ENCODE measurements at places on chromosomes 16 and 17.

DNA sequence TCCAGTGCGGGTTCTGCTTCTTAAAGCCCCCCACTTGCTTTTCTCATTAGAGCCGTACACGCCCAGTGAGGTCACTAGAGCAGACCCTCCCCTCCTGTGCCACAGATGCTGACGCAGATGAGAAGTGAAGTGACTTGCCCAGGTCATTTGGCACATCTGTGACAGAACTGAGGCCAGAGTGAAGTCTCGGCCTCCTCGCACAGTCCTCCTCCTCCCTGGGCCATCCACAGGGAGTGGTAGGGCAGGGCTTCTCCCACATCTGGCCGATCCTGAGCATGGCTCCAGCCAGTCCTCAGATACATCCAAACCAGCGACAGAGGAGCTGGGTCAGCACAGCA lies 15.3 kb upstream of the TBX2 start:
- DNase-seq = no peak

- DNase-seq = no peak
These were observed 1.4 kb upstream of the WNT3 start for GRCh38 chr17:46819906-46820351.

DNA sequence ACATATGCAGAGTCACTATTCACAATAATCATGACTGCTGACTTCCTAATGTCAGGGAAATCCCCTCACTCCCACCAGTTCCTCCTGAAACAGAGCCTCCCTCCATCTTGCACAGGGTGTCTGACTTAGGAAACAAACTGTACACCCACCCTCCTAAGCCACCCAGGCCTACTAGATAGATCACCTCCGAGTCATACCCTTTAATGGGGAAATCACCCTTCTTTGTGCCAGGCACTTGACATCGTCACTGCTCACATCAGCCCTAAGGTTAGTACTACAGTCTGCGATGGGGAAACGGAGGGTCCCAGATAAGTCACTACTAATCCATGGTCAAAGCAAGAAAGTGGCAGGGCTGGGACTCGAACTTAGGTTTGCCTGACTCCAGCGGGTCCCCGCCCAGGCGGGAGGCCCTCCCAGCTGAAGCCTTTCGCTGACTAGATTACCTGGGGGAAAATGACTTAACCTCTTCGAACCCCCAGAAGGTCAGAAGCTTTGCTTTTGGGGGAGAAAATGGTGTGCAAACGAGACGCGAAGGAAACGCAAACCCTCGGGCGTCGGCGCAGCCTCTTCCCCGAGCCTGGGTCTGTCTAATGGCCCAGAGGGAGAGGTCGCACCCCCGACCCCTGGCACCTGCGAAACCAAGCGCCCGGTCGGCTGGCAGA lies 3.4 kb upstream of the MLLT6 start:
- peak; percentile 100 for DNase-seq

DNA sequence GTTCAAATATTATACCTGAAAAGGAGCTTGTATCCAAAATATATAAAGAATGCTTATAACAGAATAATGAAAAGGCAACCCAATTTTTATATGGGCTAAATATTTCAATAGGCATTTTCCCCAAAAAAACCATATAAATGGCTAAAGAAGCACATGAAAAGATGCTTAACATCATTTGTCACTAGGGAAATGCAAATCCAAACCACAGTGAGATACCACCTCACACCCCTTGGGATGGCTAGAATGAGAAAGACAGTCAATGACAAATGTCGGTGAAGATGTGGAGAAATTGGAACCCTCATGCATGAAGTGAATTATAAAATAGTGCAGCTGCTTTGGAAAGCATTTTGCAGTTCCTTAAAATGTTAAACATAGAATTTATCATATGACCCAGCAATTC lies 3.1 kb downstream of the TNFRSF13B start:
- DNase-seq = no peak

GRCh38 chr17:75813081-75814020 lies 28.7 kb downstream of the UNK start:
- DNase-seq = no peak

DNA sequence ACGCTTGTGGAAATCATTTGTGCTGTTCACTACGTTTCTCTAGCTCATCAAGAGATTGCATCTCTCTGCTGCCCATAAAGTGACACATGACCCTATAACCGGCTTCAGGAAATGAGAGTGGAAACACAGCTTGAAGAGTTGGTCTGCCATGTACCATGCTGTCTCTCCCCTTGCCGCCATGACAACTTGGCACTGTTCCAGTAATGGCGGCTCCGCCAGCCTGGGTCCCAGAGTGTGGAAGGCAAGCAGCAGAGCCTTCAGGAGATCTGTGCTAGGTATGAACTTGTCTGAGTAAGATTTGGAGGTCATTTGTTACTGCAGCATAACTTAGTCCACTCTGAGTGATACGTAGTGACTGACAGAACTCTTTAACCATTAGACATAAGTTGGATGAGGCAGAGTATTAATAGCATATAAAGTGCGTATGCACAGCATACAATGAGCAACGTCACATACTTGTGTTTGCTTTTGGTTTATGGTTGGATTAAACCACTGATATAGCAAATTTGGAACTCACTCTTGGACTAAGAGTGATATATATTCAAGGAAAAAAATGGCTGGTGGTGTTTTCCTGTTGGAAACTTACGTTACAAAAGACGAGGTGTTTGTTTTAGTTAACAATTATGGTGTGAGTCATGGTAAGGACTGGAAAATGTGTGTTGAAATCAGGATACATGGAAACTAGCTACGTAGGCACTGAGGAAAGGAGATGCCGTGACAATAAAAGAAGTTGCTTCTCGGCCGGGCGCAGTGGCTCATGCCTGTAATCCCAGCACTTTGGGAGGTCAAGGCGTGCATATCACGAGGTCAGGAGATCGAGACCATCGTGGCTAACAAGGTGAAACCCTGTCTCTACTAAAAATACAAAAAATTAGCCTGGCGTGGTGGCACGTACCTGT lies 24.4 kb upstream of the PMP22 start:
- no peak for DNase-seq

- DNase-seq = peak; percentile 28
These were observed 1.3 kb downstream of the AKAP1 start for GRCh38 chr17:57086069-57086930.

GRCh38 chr17:66302761-66303626 lies 581 bp downstream of the PRKCA start:
- DNase-seq = peak; percentile 37

DNA sequence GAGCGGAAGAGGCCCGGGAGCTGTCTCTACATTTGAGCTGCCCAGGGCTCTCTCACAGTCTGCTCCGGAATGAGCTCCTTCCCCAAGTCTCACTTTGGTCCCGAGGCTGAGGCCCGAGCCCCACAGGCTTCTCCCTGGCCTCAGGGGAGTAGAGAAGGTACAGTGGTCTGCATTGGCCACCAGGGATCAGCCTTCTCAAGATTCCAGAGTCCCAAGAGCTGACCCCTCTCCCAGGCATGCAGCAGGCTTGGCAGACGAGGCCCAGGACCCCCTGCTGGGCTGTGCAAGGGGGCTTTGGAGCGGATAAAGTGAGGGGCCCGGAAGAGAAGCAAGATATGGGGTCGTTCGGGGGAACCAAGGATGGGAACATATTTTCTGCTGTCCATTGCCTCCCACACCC lies 3.1 kb downstream of the PRSS27 start:
- no peak for DNase-seq

DNA sequence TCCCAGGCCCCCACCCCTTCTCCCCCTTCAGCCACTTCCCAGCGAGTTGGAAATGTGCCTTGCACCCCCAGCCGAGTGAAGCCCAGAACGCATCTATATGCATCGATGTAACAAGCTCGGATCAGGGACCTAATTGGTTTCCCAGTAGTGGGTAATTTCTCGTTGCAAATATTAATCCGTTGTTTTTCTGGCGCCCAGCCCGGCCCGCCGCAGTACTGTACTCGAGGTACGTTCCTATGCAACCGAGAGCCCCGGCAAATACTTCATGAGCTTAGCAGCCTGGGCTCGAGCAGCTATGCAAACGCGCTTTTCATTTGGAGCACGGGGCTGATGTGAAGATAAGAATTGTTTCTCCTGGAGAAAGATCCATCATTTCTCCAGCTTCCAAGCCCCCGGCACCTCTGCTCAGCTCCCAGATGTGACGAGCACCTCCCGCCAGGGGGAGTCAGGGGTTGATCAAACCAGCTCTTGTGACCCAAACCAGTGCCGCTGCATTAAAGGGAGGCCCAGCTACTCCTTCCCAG lies 229.8 kb downstream of the KATNIP start:
- DNase-seq = no peak

- no peak for DNase-seq
These were observed 30.0 kb downstream of the MRPS23 start for GRCh38 chr17:57819867-57820266.

DNA sequence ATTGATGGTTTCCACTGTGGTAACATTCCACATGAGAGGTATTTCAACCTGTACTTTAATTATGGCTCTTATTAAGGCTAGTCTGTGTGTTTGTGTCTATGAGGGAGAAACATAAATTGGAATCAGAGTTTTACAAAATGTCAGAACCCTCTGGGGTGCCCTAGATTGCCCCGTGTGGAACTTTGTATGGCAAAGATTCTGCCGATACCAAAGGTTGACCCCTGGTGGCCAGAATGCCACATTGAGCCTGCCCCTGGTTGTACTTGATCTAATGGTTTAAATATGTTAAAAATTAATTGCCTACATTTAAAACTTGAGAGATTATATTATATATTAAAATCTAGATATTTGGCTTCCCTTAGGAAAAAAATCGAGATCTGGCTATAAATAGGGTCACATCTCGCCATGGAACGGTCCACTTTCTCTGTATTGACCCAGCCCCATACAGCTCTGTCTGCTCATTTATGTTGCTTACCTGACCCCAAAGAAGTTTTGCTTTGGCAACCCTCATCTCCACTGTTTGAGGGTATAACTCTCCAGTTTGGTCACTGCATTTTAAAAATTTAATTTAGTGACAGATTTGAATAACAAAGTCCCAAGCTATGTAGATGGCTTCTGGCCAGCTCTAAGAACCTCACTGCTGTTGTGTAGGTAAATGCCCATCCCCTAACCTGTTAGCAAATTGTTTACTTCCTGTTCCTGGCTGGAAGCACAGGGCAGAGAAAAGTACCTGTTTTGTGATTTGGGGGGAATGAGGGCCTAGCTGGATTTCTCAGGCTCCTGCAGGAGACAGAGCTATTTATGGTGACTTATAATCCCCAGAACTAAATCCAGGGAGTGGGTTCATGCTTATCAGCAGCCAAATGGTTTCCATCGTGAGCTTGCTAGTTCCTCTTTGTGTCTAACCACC lies 95.0 kb downstream of the PLCG2 start:
- peak; percentile 61 for DNase-seq

- DNase-seq = no peak
These were observed 30.9 kb downstream of the NACA2 start for GRCh38 chr17:61560071-61560470.

- DNase-seq = no peak
These were observed 339.0 kb downstream of the SNX29 start for GRCh38 chr16:12315330-12316136.

DNA sequence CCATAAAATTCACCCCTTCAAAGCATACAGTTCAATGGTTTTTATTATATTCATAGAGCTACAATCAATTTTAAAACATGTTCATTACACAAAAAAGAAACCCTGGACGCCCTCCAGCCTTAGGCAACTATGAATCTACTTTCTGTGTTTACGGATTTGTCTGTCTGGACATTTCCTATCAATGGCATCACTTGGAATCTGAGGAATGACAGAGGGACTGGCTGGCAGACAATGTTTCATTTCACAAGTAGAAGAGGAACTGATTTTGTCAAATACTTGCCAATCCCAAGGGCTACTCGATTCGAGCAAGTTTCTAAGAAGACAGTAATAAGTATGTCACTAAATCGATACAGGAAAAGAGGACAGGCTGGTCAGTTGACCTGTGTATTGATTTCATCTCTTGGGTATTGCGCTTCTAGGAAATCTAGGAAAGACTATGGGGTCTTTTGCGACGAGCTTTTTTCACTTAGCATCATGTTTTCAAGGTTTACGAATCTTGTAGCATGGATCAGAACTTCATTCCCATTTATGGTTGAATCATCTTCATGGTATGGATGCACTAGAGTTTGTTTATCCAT lies 56.6 kb downstream of the RGS9 start:
- DNase-seq = peak; percentile 56
